Mesothelial cell of epicardium (in vitro differentiated cells): ENCODE measurements at places on chromosomes 1 and 21.
A peak's percentile ranks its signal among the peaks of the same experiment; 100 is the strongest.

DNA sequence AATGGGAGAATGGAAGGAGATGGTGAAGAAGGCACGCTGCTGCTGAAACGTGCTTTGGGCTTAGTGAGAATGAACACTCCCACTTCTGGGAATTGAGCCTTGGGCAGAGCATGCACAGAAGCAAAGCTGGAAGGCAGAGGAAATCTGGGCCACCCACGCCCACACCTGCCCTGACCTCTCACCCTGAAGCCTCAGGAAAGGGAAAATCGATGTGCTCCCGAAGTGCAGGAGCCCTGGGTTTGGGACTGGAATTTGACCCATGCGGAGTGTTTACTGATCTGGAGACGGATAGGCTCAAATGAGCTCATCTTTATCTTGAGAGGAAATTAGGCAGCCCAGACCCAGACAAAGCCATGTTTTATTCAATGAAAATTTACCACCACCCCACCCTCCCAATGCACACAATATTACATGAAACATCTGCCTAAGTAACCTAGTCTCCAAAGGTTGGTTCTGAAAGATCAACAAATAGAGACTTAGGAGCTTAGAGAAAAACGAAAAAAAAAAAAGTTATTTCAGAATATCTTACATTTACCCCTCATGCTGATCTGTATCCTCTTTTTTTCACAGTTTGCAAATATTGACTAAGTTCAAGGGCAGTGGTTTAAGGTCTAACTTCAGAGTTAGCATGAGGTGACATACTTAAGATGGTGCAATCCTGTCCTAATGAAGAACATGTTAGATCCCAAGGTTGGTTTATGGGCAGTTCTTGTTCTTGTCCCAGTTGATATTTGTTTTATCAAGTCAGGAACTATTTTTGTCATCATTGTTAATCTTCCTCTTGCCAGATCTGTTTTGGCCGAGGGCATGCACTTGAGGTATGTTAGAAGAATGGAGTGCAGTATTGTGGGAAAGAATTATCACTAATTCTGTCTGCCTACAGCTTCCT, 63.0 kb downstream of the PROX1 start:
- no peak for DNase-seq

GRCh38 chr1:107900090-107900945, 64.7 kb downstream of the VAV3 start:
- no peak for DNase-seq

DNA sequence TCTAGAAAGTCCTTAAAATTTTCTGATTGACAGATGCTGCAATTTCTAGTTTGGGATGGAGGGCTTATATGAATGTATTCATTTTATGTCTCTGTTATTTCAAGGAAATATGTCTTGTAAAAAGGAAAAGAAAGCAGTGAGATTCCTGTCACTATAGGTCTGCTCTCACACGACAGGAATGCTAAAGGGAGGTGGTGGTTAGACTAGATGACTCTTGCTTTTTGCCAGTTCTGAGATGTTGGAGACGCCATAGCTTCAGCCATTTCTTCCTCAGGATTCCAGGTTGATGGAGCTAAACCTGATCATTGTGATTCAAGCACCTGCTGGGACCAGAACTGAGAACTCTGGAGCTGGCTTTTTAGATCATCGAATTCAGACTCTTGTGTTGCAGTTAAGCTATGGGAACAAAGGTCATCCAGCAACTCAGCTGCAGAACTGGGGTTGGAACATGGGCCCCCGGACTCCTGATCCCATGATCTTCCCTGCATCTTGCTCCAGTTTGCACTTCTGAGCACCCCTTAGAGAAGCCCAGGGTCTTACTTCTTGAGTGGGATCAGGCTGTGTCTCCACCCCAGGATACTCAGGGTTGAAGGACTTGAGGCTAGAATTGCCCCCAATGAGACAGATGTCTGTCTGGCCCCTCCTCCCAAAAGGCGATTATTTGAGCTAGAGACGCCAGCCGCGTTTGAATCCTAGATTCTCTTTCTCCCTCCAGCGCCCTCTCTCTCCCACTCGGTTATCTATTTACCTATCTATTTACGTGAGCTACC, 46.7 kb upstream of the FOXO6 start:
- no peak for DNase-seq

DNA sequence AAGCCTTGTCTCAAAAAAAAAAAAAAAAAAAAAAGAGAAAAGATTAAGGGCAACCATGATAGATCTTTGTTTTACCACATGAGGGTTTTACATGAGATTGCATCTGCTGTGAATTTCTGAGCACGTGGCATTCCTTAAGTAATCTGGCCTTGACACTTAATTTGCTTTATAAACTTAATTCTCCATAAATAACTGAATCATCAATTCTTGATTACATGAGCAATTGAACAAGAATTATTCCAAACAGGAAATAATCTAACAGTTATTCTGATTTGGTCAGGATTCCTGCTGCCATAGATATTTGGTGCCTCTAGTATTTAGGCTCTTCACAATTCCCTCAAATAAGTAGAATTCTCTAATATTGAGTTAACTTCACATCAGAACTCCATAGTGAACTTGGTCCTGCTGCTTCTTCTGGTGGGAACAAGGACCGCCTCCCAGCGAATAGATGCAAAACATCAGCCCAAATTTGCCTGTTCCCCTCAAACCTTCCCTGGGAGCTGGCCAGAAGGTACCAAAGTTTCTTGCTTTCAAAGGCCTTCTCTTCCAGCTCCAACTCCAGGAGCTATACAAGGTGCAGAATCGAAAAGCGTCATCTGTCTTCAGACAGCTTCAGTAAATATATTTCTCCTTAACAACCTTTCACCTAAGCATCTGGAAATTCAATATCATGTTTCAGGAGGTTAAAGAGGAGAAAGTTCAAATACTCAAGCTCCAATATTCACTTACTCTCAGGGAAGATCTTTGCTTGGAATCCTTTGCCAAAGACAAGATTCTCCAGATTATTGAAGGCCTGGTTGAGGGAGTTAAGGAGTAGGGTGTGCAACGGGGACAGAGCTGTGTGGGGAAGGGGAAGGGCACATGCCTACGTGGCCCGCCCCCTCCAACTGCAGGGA, 1.0 kb downstream of the KRTCAP2 start:
- peak; percentile 48 for DNase-seq

GRCh38 chr1:6831366-6831765, 46.1 kb downstream of the CAMTA1 start:
- DNase-seq: no peak

- peak; percentile 99 for DNase-seq
These were observed at the start of gene INTS3 for GRCh38 chr1:153727463-153728304. Gene INTS3, plus strand, starts transcription at chr1:153728050. Its CDS starts 585 bp downstream, at chr1:153728635.

- DNase-seq: no peak
These were observed 52.2 kb upstream of the L1TD1 start for GRCh38 chr1:62142496-62142895.

DNA sequence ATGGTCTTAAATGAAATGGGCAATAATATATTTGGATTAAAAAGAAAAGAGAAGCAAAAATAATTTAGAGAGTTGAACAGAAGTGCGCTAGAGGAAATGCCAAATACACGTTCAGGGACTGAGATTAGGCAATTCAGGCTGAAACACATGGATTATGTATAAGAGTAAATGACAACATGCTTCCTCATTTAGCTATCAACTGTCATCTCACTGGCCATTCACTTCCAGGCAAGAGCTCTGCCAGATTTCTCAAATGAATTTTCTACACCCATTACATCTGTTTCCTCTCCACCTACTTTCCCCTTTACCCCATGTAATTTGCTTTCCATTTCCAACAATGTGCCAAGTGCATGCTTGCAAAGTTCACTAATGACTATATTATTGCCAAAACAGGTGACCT, 582.4 kb downstream of the LTN1 start:
- DNase-seq: no peak

DNA sequence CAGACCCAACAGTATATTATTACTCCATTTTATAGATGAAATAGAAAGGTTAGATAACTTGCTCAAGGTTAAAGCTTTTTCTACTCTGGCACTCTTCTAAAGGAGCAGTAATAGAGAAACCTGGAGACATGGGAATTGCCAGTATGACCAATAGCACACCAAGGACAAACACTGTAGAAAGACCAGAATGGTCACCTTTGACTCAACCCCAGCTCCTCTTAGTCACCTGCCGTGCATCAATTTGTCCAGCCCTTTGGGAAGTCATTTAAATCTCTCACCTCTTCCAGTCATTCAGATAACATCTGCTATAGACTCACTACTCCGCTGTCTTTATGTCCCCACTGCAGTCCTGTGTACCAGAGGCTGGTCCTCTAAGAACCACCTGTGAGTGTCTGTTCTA, 23.9 kb upstream of the SLC44A3 start:
- no peak for DNase-seq

GRCh38 chr1:234699795-234700665, 90.1 kb upstream of the IRF2BP2 start:
- DNase-seq: no peak

DNA sequence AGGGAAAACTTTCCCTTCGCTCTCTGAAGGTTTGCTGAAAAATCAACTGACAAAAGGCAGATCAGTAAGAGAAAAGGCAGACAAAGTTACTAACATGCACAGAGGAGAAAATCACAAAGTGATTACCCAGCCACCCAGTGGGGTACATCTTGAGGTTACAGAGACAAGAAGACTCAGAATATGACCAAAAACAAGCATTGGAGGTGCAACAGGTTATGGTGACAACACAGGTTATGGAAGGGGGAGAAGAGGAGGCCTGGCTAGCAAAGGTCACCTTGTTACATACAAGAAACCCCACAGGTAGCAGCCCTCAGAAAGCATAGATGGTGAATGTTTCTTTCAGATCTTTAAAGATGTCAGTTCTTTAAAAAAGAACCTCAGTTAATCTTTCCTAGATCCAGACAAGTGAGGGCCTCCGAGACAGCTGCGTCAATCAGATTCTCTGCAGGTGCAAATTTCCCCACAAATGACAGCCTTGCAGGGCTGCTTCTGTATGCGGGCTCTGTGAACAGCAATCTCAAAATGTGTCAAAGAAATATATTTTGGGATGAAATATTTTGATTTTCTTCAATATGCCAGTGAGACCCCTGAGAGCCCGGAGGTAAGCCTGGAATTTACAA, 207.6 kb upstream of the RAB4A start:
- no peak for DNase-seq

DNA sequence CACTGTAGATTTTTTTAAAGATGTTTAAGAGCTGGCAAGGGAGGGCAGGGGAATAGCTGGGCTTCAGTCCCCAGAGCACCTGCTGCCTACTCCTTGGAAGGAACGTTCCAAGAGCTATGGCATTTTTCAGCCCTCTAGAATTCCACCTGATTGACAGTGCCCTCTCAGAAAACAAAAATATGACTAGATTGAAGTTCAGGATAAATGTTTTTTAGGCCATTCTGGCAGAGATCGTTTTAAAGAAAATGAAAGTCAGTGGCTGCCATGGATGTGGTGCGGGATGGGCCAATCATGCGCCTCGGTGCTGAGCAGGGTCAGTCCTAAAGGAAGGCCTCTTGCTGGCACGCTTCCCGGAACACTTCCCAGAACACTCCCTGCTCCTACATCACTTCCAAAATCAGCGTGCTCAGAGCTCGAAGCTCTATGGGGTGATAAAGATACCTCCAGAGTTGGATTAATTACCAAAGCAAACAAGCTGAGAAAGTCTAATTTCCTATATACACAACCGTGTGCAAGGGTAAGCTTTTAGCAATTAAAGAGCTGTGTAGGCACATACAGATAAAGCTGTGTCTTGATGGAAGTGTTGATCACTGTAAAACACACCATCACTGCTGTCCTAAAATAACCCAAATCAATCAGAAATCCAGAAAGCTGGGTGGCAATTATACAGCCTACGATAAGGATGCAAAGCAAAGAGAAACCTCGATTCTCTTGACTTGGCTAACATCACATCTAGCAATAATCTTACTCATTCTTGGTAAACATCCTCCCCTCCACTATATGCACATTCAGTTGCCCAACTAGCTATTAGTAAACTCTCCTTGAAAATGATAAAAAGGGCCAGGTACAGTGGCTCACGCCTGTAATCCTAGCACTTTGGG, 34.6 kb downstream of the TGFBR3 start:
- peak; percentile 42 for DNase-seq

- no peak for DNase-seq
These were observed 22.2 kb downstream of the TOMM20 start for GRCh38 chr1:235106457-235106856.

DNA sequence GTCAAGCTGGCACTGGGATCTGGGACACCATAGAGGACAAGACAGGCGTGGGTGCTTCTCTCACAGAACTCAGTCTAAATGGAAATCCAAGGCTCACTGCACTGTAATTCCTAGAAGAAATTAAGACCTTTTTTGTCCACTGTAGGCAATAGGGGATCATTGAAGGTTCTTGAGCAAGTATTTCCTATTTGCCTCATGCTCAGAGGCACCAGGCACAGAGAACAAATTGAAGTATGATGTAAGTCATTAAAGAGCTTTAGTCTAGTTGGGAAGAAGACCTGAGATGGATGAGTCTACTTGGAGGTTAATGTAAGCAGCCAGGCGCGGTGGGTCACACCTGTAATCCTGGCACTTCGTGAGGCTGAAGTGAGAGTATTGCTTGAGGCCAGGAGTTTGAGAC, 34.6 kb downstream of the EIF2D start:
- no peak for DNase-seq

- no peak for DNase-seq
These were observed 127.7 kb downstream of the MAGI3 start for GRCh38 chr1:113517983-113518382.

- no peak for DNase-seq
These were observed 66.4 kb upstream of the STUM start for GRCh38 chr1:226482196-226482595.

- no peak for DNase-seq
These were observed 45.1 kb upstream of the ROR1 start for GRCh38 chr1:63728611-63729226.

DNA sequence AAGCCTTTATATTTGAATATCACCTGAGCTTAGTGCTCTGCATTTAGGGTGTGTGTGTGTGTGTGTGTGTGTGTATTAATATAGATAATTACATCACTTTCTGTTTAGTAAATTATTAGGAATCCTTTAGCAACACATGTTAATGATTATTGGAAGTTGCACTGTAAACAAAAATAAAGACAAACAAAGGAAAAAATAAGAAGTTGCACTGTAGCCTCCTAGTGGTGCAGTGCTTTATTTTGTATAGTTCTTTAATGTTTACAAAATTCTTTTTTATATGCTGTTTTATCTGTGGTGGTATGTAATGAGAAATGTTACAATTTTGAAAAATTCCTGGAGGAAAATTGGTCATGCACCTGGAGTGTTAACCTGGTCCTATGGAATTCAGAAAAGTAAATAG, 69.2 kb downstream of the UBE4B start:
- no peak for DNase-seq

DNA sequence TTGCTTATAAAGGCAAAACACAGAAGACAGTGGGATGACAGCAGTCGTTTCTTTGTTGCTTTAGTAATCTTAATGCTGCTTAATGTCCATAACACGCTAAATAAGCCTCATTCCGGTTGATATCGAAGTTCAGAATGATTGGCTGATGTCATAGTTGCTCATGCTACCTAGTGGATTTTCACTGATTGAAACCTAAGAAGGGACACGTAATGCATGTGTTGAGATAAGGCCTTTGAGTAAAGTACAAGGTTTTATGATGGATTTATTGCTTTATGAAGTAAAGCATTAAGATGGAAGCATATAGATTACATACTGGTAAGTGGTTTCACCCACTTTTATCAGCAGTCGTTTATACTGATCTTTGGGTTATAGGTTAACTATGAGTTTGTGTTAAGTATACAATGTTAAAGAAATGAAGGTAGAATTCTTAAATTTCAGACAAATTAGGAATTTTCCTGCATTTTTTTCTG, 25.1 kb downstream of the IARS2 start:
- no peak for DNase-seq
